ENCODE measurements at places on chromosomes 7 and 10. TPM values are rescaled to one million over a fixed set of nuclear protein-coding genes. Genes with fewer than 3 reads are reported as not detected.
A peak's percentile ranks its signal among the peaks of the same experiment; 100 is the strongest.

DNA sequence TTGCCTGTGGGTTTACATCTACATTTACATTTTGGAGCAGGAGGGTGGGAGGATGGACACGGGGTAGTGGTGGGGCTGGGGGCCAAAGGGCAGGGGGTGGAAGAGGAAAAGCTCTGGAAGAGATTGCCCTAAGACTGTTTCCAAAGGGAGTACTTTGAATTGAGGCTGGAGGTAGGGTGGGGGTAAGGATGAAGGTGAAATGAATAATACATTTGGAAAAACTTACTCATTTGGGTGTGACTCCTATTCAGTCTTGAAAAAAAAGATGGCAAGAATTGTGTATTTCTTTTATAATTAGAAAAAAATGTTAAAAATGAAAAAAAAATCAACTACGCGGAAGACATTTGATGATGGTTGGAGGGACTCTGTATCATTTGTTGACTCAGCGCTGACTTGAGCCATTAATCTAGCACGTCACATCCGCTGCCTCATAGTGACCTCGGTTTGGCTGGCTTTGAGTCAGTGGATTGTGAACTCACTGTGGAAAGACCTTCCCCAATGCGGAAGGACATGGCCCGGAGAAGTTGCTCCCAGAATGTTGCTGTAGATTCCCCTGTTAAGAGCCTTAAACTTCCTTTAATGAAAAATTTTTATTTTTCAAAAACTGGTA is 2.8 kb downstream of the FAM180A start:
- no peaks in the 10 kb centered on the region for H3K36me3 ChIP-seq
- no peak overlapping the region for H3K4me3 ChIP-seq
- no peak for DNase-seq
- H3K4me1 ChIP-seq: no peaks in the 10 kb centered on the region
- peaks cover 24% of the 10 kb centered on the region for H3K27me3 ChIP-seq
- H3K27ac ChIP-seq: no peak overlapping the region

- H3K4me3 ChIP-seq: no peak overlapping the region
- no peaks in the 10 kb centered on the region for H3K27me3 ChIP-seq
- no peak for DNase-seq
- H3K36me3 ChIP-seq: peaks cover 70% of the 10 kb centered on the region
- no peak overlapping the region for H3K27ac ChIP-seq
Measured at GRCh38 chr7:36860681-36861080, 136.4 kb upstream of the AOAH start.

GRCh38 chr10:97821308-97822038 is 28.2 kb upstream of the GOLGA7B start:
- H3K27ac ChIP-seq: no peak overlapping the region
- no peak overlapping the region for H3K4me3 ChIP-seq
- H3K36me3 ChIP-seq: no peaks in the 10 kb centered on the region
- H3K27me3 ChIP-seq: peaks cover 28% of the 10 kb centered on the region
- no peaks in the 10 kb centered on the region for H3K4me1 ChIP-seq
- DNase-seq: no peak

DNA sequence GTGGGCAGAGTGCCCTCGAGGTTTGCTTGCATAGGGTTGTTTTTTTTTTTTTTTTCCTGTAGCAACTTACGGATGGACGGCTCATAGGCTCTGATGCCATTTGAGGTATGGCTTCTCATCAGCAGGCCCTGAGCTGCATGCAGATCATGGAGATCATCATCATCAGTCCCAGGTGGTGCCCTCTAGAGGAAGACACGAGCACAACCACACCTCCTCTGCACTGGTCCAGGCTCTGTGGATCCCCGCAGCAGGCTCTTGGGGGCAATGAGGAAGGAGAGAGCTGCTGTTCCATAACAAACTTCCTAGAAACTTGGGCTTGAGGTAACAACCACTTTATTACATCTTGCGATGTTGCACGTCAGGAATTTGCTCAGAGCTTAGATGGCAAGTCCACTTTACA is 132.7 kb upstream of the CXCL12 start:
- no peak overlapping the region for H3K4me3 ChIP-seq
- no peak overlapping the region for H3K27ac ChIP-seq
- no peaks in the 10 kb centered on the region for H3K36me3 ChIP-seq
- no peaks in the 10 kb centered on the region for H3K4me1 ChIP-seq
- no peaks in the 10 kb centered on the region for H3K27me3 ChIP-seq

GRCh38 chr7:128869138-128869943 is 6.7 kb downstream of the ATP6V1F start:
- no peak overlapping the region for H3K27ac ChIP-seq
- peak overlapping the region; percentile 68 for H3K4me3 ChIP-seq
- H3K36me3 ChIP-seq: no peaks in the 10 kb centered on the region
- H3K27me3 ChIP-seq: peaks cover 23% of the 10 kb centered on the region
- DNase-seq: peak; percentile 42

DNA sequence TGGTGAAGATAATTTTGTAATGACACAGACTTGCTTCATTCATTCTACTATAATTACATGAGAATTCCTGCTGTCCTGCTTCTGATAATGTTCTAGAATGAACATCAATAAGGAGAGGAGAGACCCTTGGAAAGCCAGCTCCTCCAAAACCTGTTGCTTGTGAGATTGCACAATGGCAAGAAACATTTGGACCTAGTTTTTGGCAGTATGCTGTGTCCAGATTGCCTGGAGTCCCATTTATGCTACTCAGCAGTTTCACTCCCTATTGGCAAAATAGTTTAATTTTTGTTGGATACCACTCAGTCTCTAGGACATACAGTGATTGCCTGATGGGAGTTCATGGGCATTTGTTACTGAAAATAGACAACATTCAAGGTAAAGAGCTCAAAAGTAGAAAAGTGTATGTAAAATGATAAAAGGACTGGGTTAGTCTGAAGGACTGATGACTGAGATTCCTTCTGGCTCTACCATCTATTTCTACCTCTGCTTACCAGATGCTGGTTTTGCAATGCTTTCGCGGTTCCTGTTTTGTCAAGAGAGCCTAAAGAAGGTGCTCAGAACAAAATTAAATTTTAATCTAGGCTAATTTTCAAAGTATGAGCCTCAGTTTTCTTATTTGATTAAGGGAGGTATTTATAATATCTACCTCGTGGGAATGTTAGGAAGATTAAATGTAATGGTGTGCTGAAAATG is 8.0 kb upstream of the ACTR3B start:
- H3K4me1 ChIP-seq: no peaks in the 10 kb centered on the region
- no peak overlapping the region for H3K27ac ChIP-seq
- no peak for DNase-seq
- H3K4me3 ChIP-seq: no peak overlapping the region
- H3K36me3 ChIP-seq: no peaks in the 10 kb centered on the region

Gene BBS9
- 17.0 TPM for polyA plus RNA-seq

Gene ST8SIA6
- polyA plus RNA-seq: not detected

Measured in naive B cell (primary cell).